ENCODE measurements at places on chromosomes 2 and 18. TPM values are rescaled to one million over a fixed set of nuclear protein-coding genes. Genes with fewer than 3 reads are reported as not detected.

TXNDC2 gene
- total RNA-seq, result not detected

PDCD1 gene
- not detected for total RNA-seq

RBM44 gene
- 0.44 TPM for total RNA-seq

- DNase-seq, result no peak
These were observed 299.3 kb upstream of the GYPC start for GRCh38 chr2:126356631-126357030.

GRCh38 chr2:214341646-214342045, 69.2 kb upstream of the VWC2L start:
- DNase-seq, result no peak

GRCh38 chr2:48398285-48399002, 131.5 kb upstream of the STON1 start:
- DNase-seq, result no peak

DNA sequence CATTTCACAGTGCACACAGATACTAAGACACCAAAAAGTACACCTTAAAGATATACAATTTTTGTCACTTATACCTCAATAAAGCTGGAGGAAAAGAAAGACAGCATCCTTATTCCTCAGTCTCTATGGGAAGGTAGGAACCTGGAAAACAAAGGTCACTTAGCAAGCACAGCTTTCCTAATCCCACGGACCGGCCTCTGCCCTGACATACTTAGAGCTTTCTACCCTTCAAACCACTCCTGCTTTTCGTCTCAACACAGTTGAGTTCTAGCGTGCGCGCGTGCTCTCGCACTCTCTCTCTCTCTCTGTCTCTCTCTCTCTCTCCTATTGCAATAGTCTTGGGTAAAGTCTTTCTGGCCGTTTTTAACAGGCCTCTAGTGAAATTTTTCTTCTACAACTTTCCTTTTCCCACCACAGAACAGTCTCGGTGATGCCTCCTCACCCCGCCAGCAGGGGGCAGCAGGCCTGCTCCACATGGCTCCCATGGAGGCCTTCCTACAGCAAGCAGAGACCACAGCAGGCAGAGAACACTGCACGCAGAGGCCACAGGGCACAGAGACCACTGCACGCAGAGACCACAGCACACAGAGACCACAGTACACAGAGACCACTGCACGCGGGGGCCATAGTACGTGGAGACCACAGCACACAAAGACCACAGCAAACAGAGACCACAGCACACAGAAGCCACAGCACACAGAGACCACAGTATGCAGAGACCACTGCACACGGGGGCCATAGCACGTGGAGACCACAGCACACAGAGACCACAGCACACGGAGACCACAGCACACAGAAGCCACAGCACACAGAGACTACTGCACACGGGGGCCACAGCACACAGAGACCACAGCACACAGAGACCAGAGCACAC, 106.9 kb downstream of the FBXO15 start:
- DNase-seq, result no peak

Measured in endothelial cell of umbilical vein (primary cell).